ENCODE measurements at places on chromosomes 11 and 22.

DNA sequence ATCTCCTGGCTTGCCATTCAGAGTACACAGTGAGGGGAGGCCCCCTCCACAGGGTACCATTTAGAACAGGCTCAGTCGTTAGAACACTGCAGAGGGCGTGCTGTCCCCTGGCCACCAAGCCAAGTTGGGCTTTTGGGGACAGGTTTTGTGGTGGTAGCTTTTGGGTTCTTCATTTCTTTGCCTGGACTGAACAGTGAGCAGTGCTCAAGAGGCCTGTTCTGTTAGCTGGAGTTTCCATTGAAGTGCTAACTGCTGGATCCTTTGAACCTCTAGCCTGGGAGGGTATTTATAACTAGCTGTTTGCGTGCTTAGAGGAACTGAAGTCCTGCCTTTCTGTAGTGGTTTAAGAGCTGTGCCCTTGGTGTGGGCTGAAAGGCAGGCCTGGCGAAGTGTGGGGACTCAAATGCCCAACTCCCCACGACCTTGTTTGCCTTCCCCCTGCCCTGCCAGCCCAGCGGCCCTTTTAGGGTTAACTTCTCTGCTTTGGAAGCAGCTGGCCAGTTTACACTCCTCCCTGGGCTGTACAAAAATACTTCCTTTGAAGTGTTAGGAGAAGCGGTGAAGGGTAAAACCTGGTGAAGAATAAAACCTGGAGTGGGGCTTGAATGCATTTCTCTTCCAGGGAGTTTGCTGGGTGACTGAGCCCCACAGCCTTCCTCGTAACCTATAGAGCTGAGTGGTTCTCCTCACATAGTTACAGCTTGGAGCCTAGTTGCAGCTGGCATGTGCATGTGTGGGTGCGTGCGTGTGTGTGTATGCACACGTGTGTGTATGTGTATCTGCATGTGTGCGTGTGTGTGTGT lies 34.6 kb downstream of the ZNRF3 start:
- DNase-seq, result no peak

DNA sequence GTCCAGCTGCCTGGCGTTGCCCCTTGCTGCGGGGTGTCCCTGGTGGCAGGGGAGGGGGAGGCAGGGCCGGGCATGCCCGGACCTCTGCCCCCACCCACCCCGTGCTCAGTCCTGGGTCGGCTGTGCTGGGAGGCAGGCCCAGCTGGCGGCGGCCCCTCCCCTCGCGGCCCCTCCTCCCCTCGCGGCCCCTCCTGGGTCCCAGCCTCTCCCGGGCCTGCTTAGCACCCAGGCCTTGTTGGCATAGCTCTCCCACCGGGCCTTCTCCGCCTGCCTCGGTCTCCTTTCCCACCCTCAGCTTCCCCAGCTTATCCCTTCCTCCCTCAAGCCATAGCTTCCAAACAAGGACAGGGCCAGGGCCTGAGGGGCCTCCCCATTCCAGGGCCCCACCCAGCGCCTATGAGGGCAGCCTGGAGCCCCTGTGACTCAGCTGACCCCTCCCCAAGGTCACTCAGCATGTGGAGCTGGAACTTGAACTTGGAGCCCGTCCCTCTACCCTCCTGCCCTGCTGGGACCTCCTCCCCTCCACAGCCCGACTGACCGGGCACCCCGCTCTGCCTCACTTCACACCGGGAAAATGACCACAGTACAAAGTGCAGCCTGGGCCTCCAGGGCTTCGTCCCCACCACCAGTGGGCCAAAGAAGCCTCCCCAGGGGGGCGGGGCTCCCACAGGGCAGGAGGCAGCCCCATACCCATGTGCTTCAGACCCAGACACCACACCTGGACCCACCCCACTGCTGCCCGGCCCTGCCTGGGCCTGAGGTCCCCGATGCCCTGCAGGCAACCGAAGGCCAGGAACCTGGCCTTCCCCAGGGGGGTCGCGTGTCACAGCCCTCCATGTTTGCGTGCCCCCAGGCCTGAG lies 1.2 kb downstream of the EPS8L2 start:
- DNase-seq, result no peak

DNA sequence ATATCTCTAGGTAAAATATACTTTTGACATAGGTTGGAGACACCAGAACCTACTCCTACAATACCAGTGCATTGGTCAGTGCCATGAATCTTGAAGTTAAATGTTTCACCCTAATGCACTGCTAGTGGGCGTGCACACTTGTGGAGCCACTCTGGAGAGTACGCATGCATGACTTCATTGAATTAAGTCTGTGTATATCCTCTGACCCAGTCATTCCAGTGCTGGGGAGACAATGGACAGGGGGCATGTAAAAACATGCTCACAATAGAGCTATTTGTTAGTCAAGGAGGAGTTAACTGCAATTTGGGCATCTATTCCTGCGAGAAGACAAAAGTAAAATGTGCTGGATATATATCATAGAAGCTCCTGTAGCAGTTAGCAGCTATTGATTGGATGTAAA lies 335.4 kb upstream of the NCAM1 start:
- no peak for DNase-seq

DNA sequence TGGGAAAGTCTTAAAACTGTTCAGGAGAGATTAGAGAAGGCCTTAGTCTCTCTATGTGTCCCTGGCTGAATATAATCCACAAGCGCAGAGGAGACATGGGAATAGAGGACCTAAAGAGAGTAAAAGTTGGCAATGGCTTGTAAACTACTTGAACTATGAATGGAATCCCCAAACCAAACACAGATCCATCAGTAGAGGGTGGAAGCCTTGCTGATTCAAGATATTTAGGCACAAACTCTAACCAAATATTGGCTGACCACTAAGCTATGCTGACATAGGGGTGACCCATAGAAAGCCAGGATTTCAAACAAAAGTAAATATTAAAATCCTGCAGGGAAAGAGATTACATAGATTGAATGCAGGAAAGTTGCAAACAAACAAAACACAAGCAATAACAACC lies 439.2 kb downstream of the DLG2 start:
- DNase-seq, result no peak

DNA sequence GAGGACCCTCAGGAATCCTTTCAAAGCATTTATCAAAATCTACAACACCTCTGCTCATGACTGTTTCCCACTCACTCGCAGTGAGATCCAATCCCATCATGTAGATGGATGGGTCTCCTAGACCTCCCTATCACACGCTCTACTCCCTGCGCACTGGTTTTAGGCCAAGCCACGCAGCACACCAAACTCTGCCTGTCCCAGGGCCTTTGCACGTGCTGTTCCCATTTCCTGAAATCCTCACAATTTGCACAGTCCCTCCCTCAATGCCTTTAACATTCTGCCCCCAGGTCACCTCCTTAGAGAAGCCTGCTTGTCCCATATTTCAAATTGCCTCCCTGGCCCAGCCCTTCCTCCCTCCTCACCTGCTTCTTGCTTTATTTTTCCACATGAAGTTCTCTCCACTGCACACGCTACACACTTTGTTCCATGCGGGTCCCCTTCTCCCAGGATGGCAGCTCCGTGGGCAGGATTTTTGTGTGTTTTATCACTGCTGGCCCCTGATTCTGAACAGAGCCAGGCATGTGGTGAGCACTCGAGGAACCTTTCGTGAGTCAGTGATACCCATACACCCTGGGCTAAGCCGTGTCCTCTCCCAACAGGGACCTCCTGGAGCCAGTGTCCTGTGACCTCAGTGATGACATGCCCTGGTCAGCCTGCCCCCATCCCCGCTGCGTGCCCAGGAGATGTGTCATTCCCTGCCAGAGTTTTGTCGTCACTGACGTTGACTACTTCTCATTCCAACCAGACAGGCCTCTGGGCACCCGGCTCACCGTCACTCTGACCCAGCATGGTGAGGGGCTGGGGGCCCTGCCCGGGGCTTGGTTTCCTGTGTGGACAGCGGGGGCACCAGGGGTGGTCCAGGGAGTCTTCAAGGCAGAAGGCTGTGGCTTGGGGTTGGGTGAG lies 12.2 kb downstream of the CSF2RB start:
- no peak for DNase-seq

- DNase-seq, result no peak
Measured at GRCh38 chr11:15660496-15660895, 545.8 kb downstream of the INSC start.

- no peak for DNase-seq
Measured at GRCh38 chr11:47254386-47254785, 3.4 kb upstream of the NR1H3 start.

GRCh38 chr11:86538223-86538548 lies 134.2 kb downstream of the ME3 start:
- no peak for DNase-seq

GRCh38 chr22:48855013-48855412 lies 972.7 kb downstream of the BRD1 start:
- DNase-seq, result no peak

GRCh38 chr11:6096417-6096816 lies 11.1 kb upstream of the OR56B4 start:
- no peak for DNase-seq

GRCh38 chr11:10561043-10561818 lies 7.2 kb downstream of the LYVE1 start:
- DNase-seq, result no peak

- no peak for DNase-seq
Measured at GRCh38 chr11:73997120-73997770, 11.6 kb downstream of the UCP3 start.

GRCh38 chr11:31875866-31876560 lies 64.9 kb upstream of the PAX6 start:
- DNase-seq, result no peak

- no peak for DNase-seq
Measured at GRCh38 chr22:23177197-23177596, 3.1 kb upstream of the BCR start.

DNA sequence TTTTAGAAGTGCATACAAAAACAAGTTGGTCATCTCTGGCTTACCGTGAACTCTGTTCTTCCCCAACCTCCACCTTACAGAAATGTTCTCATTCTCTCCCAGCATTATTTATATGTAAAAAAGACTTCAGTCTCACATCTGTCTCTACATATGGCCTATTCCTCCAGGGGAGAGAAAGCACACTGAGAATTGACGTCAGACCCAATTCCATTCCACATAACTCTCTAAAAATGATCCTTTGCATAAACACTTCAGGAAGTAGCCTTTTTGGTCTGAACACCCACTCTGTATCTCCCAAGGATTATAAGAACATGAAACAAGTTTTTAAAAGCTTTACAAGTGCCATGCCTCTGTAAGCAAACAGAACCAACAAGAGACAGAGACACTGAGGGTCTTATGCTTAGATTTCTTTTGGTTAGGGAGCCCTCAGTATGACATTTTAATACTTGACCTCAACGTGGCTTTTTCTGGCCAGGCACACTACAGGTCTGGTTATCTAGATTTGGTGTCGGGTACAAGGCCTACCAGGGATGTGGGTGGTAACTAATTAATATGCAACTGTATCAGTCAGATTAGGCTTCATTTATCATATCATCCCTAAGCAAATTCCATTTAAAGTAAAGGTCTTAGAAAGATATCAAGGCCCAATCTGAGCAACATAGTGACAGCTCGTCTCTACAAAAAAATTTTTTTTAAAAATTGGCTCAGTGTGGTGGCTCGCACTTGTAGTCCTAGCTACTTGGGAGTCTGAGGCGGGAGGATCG lies 48.5 kb upstream of the PPP2R1B start:
- DNase-seq, result no peak

DNA sequence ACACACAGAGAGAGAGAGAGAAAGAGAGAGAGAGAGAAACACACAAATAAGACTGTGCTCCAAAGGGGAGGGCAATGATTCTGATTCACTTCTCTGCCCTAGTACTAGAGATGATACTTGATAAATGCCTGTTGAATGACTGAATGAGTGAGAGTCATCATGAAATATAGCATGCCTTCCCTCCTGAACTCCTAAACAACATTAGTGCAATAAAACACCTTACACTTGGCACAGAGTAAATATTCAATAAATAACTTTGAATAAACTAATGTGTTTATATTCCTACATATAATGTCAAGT lies 511.2 kb upstream of the RAG2 start:
- no peak for DNase-seq

DNA sequence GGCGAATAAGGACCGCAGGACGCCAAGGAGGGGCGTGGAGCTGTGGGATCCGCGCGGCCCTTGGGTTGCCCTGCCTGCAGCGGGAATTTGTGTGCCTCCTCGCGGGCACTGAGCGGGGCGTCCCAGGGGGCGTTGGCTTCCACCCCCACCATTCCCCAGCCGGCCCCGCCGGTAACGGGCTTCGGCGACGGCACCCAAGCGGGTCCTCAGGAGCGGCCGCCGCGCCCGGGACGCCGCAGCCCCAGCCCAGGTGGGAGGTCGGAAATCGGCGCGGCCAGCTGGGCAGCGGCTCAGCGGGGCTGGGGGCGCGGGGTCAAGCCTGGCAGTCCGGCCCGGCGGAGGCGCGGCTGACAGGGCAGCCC lies 320 bp downstream of the CLTCL1 start:
- peak; percentile 6 for DNase-seq

DNA sequence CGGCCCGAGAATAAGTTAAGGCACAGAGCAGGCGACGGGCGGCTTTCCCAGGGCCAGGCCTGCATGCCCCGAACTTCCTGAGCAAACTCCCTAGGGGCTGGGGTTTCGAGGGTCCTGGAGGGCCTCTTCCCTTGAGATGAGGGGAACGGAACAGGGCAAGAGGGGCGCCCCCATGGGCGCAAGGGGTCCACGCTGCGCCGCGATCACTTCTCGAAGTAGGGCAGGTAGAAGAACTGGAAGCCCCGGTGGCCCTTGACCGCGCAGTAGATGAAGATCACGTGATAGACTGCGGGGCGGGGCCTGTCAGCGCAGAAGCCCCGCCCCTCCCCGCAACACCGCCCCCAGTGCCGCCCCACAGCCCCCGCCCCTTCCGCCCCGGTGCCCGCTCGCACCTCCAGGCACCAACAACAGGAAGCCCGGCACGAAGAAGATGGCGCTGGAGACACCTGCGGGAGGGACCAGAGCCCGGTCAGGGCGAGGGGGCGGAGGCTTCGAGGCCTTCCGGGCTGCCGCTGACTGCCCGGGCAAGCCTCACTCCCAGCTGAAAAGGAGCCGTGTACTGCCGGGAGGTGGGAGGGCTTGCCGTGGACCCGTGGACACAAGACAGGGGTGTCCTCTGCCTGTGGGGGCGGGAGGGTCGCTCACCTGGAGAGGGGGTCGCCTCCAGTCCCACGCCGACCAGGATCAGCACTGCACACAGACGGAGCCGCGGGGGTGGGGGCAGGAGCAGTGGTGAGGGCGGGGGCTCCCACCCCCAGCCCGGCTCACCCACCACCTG lies 4.5 kb downstream of the TMEM134 start:
- DNase-seq, result peak; percentile 94

- no peak for DNase-seq
Measured at GRCh38 chr11:23233075-23233474, 372.8 kb upstream of the CCDC179 start.

DNA sequence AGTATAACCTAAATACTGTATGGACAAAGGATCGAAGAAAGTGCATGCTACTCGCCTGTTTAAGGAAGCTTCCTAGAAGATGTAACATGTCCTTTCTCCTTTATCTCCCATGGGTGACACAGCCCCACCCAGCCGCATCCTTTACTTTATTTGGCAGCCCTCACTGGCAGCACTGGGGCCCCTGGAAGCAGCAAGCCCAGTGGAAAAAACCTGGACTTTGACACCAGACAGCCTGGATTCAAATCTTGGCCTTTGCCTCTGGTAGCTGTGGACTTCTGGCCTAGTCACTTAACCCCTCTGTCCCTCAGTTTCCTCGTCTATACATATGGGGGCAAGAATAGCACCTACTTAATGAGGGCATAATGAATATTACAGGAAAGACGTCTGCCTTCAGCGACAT lies 67.1 kb downstream of the MYEOV start:
- no peak for DNase-seq

- DNase-seq, result no peak
Measured at GRCh38 chr11:103029401-103029800, 62.6 kb downstream of the DCUN1D5 start.

Data from stimulated activated CD4-positive, alpha-beta T cell treated with anti-CD3 and anti-CD28 coated beads, Interleukin-1b, Interleukin-23, amount 100 ng/mL, for 48 hours (primary cell).